Right hindlimb (tissue), 1 donor: ENCODE measurements at places on chromosomes 4 and X.

GRCh38 chrX:13254076-13254785 is 65.6 kb downstream of the ATXN3L start:
- no peak for DNase-seq

GRCh38 chr4:124203613-124204238 is 508.8 kb downstream of the ANKRD50 start:
- no peak for DNase-seq

GRCh38 chr4:129453524-129454200 is 357.7 kb downstream of the C4orf33 start:
- DNase-seq = no peak

GRCh38 chr4:159227984-159228383 is 125.1 kb downstream of the RAPGEF2 start:
- DNase-seq = peak; percentile 80

DNA sequence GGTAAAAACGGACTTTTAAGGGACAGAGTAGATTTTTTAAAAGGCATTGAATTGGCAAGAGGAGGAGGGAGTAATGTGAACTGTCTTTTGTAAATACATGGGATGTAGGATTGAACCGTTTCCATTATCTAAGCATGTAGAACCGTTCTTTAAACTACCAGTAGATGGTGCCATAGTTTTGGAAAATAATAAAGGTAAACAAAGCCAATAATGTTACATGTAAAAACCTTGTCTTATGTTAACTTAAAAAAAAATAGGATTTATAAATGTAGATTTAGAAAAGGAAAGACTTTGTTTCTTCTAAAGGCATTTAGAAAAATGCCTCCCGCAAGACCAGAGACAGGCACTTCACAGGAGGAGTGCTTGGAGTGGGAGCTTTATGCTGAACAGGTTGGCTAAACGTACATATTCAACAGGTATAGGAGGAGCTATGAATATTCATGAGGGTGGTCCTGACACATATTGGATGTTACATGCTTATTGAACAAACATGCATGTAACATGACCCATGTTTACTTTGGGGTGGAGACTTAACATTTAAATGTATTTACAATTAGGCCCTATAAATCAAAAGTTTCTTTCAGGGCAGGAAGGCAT is 45.5 kb upstream of the FAM241A start:
- DNase-seq = no peak

DNA sequence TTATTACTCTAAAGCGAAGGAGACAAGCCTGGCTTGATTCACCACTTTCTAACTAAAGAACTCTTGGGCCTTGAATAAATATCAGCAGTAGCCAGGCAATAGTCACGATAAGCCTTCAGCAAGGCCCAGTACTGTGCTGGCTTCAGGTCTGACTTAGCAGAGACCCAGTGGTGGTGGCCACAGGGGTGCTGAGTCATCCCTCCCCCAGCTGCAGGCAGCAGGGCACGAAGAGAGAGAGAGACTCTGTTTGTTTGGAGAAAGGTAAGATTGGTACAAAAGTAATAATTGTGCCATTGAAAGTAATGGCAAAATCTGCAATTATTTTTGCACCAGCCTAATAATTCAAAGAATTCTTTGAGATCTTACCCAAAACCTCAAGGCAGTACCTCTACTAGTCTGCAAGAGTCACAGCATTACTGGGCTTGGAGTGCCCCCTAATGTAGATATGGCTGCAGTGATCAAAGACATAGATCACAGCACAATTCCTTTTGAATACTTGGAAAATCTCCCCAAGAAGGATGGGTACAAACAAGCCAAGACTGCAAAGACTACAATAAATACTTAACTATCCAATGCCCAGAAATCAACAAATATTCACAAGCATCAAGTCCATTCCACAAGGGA is 159.5 kb upstream of the USP38 start:
- no peak for DNase-seq

DNA sequence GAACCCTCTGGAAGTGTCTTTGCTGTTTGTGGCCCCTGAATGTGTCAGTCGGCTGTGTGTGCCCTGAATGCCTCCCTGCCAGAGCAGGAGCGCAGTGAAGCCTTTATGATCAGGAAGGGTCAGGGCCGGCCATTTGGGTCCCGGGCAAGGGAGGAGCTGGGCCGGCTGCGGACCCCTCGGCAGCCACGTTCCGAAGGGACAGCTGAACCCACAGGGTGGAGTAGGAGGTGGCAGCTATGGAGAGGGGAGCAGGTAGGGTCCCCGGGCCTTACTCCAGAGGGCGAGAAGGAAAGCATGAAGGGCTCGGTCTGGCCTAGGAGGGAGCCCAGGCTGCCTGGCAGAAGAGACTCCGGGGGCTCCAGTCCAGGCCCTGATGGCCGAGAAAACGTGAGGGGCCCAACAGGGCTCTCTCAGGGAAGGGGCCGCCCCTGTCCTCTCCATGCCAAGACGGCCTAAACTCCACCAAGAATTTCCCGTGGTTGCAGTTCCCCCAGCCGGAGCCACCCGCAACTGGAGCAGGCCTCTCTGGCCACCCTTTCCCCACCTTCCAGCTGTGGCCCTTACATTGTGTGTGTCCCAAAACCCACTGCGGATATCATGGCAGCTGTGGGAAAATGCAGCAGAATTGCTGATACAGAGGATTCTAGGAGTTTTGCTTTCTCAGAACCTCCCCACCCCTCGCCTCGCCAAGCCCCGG is 182.2 kb upstream of the STK26 start:
- no peak for DNase-seq

GRCh38 chr4:3715061-3715854 is 50.9 kb upstream of the ADRA2C start:
- DNase-seq = no peak

GRCh38 chr4:26873391-26874026 is 12.9 kb downstream of the STIM2 start:
- no peak for DNase-seq

DNA sequence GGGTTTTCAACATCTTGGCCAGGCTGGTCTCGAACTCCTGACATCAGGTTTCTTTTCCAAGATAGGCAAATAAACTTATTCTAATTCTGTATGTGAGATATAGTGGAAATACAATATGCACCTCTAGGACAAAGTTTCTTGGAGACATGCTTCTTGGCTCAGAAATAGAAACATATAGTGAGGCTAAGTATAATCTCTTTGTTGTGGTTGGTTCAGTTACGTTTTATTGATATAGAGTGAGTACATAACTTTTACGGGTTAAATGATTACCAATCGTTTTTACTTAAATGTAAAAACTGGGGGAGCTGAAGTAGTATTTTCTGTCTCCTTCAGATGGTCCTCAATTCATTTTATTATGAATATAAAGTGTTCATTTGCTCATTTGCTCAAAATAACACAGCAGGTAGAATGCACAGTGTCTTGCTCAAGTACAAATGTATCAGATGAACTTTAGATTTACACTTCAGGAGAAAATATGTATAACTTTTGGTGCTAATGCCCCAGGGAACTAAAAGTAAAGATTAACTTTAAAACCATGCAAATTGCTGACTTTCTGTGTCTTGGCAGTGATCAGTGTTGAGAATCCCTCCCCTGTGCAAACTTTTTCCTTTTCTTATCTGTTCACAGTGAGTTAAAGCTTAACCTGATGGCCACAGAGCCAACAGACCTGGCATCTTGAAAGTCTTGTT is 77.6 kb downstream of the AFF1 start:
- DNase-seq = no peak

GRCh38 chr4:71941001-71941400 is 90.8 kb upstream of the NPFFR2 start:
- no peak for DNase-seq

GRCh38 chr4:143302536-143302935 is 34.1 kb upstream of the GAB1 start:
- DNase-seq = peak; percentile 56

DNA sequence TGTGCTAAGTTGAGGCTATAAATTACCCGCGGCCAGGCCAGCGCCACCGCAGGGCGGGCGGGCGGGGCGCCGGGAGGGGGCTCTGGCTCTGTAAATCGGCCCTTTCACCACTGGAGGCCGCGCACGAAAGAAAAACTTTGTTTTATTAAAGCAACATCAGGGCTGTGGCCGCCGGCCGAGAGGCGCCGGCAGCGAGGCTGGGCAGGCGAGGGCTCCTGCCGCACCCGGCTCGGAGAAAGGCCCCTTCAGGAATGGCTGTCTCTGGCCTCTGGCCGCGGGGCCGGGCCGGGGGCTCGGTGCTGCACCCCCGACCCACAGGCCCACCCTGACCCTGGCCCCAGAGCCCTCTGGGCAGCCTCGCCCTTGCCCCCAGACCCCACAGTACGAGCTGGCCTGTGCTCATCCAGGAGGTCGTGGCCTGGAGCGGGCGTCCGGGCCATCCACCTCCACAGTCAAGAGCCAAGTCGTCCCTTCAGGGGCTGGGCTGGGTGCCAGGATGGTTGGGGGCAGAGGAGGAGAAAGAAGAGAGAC is 29.5 kb upstream of the FGFR3 start:
- DNase-seq = peak; percentile 82

DNA sequence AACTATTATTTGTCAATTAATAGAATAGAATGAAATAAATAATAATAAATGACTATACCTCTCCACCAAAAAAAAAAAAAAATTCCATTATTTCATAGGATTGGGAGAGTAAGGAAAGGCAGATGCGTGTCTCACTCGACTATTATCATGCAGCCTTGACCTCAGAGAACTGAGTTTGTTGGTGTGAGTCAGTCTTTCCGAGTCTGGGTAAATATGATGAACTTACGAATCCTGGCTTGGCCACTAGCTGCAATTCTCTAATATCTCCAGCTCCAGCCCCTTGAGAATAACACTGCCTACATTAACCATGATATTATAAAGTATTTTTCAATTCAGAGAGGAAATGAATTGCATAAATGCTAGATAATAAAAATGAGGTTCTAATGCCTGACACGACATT is 46.6 kb upstream of the DHX15 start:
- no peak for DNase-seq

- DNase-seq = no peak
Measured at GRCh38 chr4:76974150-76974549, 24.6 kb downstream of the SEPTIN11 start.

- no peak for DNase-seq
Measured at GRCh38 chrX:105515561-105515960, 295.1 kb upstream of the TEX13A start.

- no peak for DNase-seq
Measured at GRCh38 chrX:132967049-132967448, 8.6 kb upstream of the HS6ST2 start.

DNA sequence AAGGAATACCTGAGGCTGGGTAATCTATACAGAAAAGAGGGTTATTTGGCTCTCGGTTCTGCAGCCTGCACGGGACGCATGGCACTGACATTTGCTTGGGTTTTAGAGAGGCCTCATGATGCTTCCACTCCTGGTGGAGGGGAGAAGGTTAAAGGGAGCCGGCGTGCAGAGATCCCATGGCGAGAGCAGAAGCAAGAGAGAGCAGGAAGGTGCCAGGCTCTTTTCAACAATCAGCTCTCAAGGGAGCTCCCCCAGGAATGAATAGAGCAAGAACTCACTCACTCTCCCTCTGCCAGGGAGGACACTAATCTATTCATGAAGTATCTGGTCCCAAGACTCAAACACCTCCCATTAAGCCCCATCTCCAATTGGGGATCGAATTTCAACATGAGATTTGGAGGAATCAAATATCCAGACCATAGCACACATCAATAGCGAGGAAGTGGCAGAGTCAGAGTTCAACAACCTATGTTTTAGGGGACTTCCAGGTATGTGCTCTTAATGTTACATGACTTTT is 109.8 kb downstream of the SORBS2 start:
- no peak for DNase-seq

DNA sequence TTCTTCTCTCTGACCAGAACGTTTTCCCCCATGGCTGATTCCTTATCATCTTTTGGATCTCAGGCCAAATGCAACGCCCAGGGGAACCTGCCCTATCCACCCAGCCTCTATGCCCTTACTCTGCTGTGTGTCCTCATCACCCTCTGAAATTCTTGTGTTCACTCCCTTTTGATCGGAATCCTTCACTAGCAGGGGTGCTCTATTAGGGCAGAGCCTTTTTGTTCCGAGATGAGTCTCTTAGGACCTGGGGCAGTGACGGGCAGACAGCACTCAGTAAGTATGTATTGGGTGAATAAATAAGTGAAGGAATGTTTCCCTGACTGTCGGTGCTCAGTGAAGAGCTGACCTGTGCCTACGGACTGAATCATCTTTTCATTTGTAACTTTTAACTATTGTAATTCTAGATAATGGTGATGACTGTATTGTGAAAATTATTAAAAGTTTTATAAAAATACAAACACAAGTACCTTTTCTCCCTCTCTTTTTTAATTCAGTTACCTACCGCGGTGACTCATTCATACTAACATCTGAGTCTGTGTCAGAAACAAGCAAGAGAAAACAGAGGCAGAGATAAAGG is 4.8 kb upstream of the TENM3 start:
- no peak for DNase-seq

GRCh38 chr4:7055111-7055989 is 12.2 kb downstream of the TADA2B start:
- peak; percentile 9 for DNase-seq

GRCh38 chr4:3598695-3599227 is 66.5 kb upstream of the LRPAP1 start:
- DNase-seq = no peak

GRCh38 chrX:8813036-8813435 is 11.9 kb upstream of the FAM9A start:
- no peak for DNase-seq

DNA sequence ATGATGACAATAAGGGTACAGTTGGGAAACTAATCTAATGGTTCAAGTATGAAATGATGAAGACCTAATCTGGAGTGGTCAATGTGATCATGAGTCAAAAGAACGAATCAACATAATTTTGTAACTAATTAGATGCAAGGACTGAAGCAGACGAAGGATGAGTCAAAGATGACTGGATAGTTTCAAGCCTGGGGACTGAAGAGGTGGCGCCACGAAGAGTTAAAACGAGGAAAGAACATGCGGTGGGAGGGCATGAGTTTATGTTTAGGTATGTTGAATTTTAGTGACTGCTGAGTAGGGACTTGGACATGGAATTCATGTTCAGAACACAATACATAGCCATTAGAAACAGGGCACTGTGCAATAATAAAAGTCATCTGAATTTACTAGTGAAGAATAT is 221.5 kb upstream of the FAM241A start:
- no peak for DNase-seq

DNA sequence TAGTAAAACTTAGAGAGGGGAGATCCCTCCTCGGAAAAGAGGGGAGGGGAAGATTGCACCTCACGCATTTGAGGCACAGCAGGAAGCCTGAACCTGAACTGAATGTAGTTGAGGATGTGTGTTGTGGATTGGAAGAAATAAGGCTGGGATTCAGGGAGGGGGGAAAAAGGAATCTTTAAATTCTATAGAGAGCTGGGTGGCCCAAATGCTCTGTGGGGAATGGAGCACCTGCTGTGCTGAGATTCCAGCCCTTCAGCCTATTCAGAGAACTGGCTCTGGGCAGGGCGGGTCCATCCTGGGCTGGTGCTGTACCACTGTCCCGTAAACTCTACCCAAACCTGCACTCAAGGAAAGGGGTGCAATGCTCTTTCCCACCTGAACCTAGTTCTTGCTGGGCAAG is 4.1 kb downstream of the FOXO4 start:
- no peak for DNase-seq
